ENCODE measurements at places on chromosomes 1 and 21. TPM values are rescaled to one million over a fixed set of nuclear protein-coding genes. Genes with fewer than 3 reads are reported as not detected.

Gene HPDL
- 2.3 TPM for total RNA-seq

Gene G0S2
- 31.5 TPM for total RNA-seq

Gene CELA2B
- not detected for total RNA-seq

Gene ST6GALNAC3
- total RNA-seq, result 0.48 TPM

Gene RORC
- total RNA-seq, result not detected

Gene ZNF670
- total RNA-seq, result 6.0 TPM

Gene SHISA4
- total RNA-seq, result 22.3 TPM

DNA sequence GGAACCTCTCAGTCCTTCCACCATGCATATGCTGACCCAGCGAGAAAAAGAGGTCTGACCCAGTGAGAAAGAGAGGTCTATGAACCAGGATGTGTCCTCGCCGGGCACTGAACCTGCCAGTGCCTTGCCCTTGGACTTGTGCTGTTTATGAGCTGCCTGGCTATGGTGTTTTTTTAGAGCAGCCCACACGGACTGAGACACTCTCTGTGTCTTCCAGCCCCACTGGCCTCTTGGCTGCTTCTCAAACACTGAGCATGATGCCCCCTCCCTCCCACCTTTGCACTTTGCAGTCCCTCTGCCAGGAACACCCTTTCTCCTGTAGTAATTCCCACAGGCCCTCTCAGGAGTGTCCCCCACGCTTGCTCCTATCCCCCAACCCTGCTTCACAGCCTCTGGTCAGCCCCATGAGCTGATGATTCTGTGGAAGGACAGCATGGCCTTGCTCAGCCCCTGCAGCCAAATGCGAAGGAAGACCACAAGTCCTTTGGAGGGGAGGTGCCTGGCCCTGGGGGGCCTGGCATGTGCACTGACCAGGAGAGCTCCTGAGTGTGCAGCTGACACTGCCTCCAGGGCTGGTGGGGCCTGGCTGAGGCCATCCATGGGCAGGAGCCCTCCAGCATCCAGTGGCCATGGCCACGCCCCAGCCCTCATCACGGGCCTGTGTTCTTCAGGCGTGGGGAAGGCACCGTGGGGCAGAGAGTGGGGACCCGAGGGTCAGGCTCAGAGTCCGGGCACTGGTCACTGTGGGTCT lies 23.8 kb downstream of the WNT3A start:
- DNase-seq, result no peak

GRCh38 chr1:185917646-185918045 lies 183.5 kb downstream of the HMCN1 start:
- DNase-seq, result peak; percentile 53

DNA sequence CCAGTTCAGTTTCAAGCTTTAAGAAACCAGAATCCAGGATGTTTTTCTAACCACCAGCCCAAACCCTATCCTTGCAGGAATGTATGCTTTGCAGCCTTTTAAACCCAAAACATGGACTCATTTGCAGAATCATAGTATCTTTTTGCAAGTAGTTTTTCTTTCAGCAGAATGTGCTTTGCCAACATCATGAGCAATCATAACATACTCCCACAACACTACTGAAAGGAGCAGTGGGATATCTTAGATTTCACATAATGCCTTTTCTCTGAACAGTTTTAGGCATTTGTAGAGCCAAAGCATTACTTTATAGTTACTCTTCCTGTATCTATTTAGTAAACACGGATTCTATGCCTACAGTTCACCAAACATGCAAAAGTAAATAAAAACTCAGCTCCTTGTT lies 10.0 kb upstream of the SH2D2A start:
- DNase-seq, result no peak

- no peak for DNase-seq
Measured at GRCh38 chr1:79551321-79551720, 544.8 kb upstream of the ADGRL4 start.

GRCh38 chr1:10799726-10800125 lies 3.3 kb upstream of the CASZ1 start:
- DNase-seq, result no peak

- DNase-seq, result peak; percentile 65
Measured at GRCh38 chr1:94805912-94806311, 14.2 kb upstream of the SLC44A3 start.

GRCh38 chr1:8463144-8463927 lies 145.4 kb downstream of the SLC45A1 start:
- DNase-seq, result peak; percentile 86

GRCh38 chr1:156241926-156242325 lies at the start of gene BGLAP:
Gene BGLAP (plus strand): TSS chr1:156242184. CDS start chr1:156242232, 48 bp downstream.
- peak; percentile 83 for DNase-seq

DNA sequence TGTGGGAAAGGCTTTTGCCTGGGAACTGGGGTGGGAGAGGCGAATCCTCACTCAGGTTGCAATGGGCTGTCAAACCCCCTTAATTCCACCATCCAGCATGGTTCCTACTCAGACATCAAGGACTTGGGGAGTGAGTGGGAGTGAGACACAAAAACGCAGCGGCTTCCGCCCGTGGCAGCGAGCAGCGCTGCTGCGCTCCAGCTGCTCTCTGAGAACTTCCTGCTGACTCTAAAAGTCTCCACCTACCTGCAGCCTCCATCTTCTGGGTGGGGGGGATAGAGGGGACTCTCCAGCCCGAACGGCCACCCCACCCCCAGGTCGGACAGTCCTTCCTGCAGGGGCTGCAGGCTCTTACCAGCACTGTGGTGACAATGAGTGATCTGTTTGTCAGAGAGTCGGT lies 184.4 kb downstream of the GRIK3 start:
- DNase-seq, result no peak

DNA sequence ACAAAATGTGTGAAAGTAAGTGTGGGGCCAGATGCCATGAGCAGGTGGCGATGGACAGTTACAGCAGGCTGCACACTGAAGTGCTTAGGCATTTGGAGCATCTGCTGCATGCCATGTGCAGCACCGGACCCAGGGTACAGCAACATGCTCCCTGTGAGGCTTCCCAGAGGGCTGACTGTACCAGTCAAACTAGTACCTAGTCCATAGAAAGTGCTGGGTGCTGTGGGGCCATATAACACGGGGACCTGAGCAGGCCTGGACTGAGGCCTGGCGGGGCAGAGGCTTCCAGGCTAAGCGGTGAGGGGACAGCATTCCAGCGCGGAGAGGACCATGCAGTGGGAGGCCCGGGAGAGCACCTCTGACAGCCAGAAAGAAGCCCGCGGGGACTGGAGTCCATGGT lies 29.9 kb upstream of the PKP1 start:
- DNase-seq, result no peak

- no peak for DNase-seq
Measured at GRCh38 chr1:217837691-217838090, 206.5 kb downstream of the SPATA17 start.

GRCh38 chr1:18211764-18212163 lies 104.2 kb downstream of the IGSF21 start:
- no peak for DNase-seq

All from RPMI7951 (cell line).